ENCODE measurements at places on chromosomes 7 and 10.

DNA sequence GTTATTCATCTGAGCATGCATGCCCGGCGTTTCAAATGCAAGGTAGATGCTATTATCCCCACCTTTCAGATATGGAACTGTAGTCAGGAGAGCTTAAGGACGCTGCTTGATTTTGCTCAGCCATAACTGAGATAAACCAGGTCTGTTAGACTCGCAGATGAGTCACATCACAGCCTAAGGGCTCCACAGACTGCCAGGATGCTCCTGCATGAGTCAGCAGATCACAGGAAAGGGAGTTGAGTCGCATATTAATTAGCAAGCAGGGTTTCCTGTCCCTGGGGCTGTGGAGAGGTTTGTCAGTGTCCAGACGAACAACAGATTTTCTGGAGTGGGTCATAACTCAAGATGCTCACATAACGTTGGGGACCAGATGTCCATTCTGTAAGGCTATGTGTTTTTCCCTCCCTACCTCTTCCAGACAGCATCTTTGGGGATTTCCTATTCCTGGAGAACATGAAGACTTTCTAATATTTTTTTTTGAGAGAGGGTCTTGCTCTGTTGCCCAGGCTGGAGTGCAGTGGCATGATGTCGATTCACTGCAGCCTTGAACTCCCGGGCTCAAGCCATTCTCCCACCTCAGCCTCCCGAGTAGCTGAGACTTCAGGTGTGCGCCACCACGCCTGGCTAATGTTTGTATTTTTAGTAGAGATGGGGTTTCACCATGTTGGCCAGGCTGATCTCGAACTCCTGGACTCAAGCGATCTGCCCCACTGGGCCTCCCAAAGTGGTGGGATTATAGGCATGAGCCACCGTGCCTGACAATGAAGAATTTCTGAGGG, 36.7 kb downstream of the PFKFB3 start:
- peak; percentile 71 for DNase-seq
- H3K4me1 ChIP-seq, result peaks cover 39% of the 10 kb centered on the region
- no peak overlapping the region for H3K4me3 ChIP-seq
- peak overlapping the region; percentile 13 for H3K27ac ChIP-seq

- no peak for DNase-seq
- H3K27ac ChIP-seq, result no peak overlapping the region
- no peaks in the 10 kb centered on the region for H3K27me3 ChIP-seq
- no peaks in the 10 kb centered on the region for H3K36me3 ChIP-seq
Observed at GRCh38 chr10:24091256-24091655, 117.7 kb upstream of the KIAA1217 start.

GRCh38 chr10:100037758-100038315, 28.1 kb upstream of the DNMBP start:
- H3K27me3 ChIP-seq, result peaks cover 36% of the 10 kb centered on the region
- H3K4me1 ChIP-seq, result no peaks in the 10 kb centered on the region
- no peaks in the 10 kb centered on the region for H3K36me3 ChIP-seq
- H3K27ac ChIP-seq, result no peak overlapping the region
- no peak for DNase-seq

DNA sequence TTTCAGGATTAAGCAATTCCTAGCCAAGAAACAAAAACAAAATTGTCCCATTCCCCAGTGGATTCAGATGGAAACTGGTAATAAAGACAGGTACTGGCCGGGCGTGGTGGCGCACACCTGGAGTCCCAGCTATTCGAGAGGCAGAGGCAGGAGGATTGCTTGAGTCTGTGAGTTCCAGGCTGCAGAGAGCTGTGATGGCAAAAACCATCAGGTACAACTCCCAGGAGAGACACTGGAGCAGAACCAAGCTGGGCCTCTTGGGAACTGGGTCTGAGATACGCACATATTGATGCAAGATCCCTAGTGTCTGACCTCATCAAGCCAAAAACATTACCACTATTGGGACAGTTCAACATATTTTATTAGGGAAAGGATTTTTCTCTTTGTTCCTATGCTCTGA, 84.0 kb upstream of the ANLN start:
- DNase-seq, result no peak
- H3K36me3 ChIP-seq, result no peaks in the 10 kb centered on the region
- H3K27ac ChIP-seq, result no peak overlapping the region
- H3K4me3 ChIP-seq, result no peak overlapping the region
- H3K4me1 ChIP-seq, result no peaks in the 10 kb centered on the region
- H3K27me3 ChIP-seq, result peaks cover 3% of the 10 kb centered on the region

DNA sequence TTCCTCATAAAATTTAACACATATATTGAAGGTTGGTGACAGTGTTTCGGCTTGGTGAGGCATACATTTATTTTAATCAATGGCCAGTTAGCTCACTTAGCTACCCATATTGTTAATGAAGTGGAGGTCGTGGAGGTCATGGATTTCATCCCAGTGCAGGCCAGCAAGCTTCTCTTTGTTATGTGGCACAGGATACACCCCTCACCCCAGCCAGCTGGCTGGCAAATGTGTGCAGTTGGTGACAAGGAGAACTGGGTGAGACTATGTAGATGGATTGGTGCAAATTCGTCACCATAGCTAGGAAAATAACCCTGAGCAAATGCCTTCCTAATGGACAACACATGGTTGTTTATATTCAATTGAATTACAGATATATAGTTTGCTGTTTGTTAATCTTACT, 50.5 kb upstream of the FOXP2 start:
- no peaks in the 10 kb centered on the region for H3K36me3 ChIP-seq
- H3K27me3 ChIP-seq, result no peaks in the 10 kb centered on the region
- no peak overlapping the region for H3K27ac ChIP-seq
- DNase-seq, result no peak
- no peak overlapping the region for H3K4me3 ChIP-seq
- no peaks in the 10 kb centered on the region for H3K4me1 ChIP-seq

- peaks cover 82% of the 10 kb centered on the region for H3K4me1 ChIP-seq
- no peak overlapping the region for H3K4me3 ChIP-seq
- H3K27ac ChIP-seq, result no peak overlapping the region
- H3K36me3 ChIP-seq, result peaks cover 33% of the 10 kb centered on the region
- no peaks in the 10 kb centered on the region for H3K27me3 ChIP-seq
- DNase-seq, result no peak
Observed at GRCh38 chr7:30473903-30474302, 4.7 kb downstream of the NOD1 start.

GRCh38 chr10:21497177-21497807, 28.2 kb downstream of the SKIDA1 start:
- no peak overlapping the region for H3K27ac ChIP-seq
- peaks cover 2% of the 10 kb centered on the region for H3K36me3 ChIP-seq
- H3K4me3 ChIP-seq, result peak overlapping the region; percentile 67
- DNase-seq, result peak; percentile 37

- H3K27me3 ChIP-seq, result no peaks in the 10 kb centered on the region
- no peak overlapping the region for H3K27ac ChIP-seq
- H3K36me3 ChIP-seq, result no peaks in the 10 kb centered on the region
Observed at GRCh38 chr10:91453535-91453934, 43.4 kb downstream of the HECTD2 start.

DNA sequence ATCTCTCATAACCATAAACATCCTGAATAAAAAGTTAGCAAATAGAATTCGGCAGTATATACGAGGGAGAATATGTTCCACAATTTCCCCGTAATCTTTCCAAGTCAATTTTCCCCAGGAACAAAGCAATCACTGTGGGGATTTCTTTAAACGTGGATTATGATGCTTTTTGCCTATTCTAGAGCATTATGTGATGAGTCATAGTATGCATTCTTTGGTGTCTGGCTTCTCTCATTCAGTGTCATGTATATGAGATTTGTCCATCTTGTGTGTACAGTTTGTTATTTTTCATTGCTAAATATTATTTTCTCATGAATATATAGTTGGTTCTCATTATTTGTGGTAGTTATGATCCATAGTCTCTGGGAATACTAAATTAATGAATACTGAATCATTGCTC, 9.9 kb upstream of the OR9A4 start:
- no peak overlapping the region for H3K27ac ChIP-seq
- peaks cover 8% of the 10 kb centered on the region for H3K27me3 ChIP-seq
- DNase-seq, result no peak

DNA sequence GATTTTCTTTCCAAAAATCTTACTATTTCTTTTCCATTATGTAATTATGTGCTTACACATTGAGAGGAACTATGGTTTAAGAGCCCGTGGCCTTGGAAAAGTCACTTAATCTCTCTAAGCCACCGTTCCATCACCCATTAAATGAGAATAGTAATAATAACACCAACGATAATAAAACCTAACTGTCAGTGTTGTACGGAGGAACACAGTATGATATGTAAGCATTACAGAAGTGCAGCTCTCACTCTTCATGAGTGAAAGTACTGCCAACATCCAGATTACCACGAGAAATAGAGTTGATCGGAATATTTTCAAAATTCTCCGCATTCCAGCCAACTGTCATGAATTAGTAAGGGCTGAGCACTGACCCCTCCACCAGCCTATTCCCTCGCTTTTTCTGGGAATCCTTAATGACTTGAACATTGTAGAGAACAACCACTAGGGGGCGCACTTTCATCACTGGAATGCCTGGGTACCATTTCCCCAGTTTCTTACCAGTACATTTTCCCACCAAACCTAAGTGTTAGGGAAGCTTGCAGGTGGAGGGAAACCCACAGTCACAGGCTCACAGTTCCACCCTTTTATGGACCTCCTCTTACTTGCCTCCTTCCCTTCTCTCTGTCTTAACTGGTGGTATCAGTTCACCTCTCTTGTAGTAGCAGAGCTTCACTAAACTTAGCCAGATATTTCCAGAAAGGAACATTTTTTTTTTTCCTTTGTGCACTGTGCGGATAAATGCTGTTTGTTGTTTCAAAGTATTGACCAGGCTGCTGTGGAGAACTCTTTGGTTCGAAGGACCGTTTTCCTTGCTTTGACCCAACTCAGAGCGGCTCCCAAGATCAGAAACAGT, 27.8 kb downstream of the NKX2-3 start:
- DNase-seq, result peak; percentile 57
- peaks cover 6% of the 10 kb centered on the region for H3K4me1 ChIP-seq
- no peak overlapping the region for H3K27ac ChIP-seq
- H3K4me3 ChIP-seq, result no peak overlapping the region
- H3K27me3 ChIP-seq, result peaks cover 43% of the 10 kb centered on the region

DNA sequence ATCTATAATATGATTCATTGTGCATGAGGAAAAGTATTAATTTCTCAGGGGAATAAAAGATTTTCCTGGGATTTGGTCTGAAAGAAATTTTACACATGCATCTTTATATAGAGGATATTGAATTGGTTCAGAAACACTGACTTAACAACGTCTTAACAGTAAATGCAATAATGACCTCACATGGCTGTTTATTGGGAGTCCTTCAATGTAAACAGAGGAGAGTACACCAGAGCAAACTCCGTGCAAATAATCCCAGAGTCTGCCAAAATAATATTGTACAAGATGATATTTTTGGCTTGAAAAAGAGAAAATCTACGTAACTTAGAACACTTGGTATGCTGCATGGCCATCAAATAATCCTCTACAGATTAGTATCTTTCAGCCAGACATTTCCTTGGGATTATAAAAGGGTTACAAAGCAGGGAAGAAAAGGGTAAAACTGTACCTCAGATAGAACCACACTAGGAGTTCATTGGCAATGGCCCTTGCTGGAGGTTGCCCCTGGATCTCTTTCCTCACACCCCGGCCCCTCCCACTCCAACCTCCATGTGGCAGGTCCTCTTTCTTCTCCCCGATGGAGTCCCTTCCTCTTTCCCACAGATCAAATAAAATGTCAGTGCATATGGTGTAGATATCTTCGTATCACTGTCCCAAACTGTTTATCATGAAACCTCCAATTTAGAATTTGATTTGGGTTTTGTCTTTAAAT, 196.4 kb downstream of the EVX1 start:
- H3K27me3 ChIP-seq, result peaks cover 10% of the 10 kb centered on the region
- H3K4me1 ChIP-seq, result no peaks in the 10 kb centered on the region
- H3K36me3 ChIP-seq, result no peaks in the 10 kb centered on the region
- no peak overlapping the region for H3K27ac ChIP-seq
- no peak overlapping the region for H3K4me3 ChIP-seq

DNA sequence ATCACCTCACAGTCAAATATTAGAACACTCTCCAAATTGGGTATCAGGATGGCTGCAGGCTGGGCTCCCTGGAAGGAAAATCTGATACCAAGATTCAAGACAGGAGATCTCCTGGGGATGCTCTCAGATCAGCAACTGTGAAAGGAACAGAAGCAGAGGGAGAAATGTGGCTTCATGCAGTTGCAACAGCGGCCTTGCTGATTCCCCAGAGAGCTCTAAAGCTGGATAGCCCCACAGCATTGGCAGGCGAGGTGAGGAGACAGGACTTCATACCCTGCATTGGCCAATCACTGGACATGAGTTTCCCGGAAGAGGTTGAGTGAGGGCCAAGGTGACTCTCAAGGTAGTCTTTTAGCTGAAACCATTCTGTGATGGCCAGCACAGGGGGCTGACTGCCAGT, 190.6 kb downstream of the PTPN20 start:
- no peaks in the 10 kb centered on the region for H3K4me1 ChIP-seq
- H3K27ac ChIP-seq, result no peak overlapping the region
- H3K4me3 ChIP-seq, result no peak overlapping the region

DNA sequence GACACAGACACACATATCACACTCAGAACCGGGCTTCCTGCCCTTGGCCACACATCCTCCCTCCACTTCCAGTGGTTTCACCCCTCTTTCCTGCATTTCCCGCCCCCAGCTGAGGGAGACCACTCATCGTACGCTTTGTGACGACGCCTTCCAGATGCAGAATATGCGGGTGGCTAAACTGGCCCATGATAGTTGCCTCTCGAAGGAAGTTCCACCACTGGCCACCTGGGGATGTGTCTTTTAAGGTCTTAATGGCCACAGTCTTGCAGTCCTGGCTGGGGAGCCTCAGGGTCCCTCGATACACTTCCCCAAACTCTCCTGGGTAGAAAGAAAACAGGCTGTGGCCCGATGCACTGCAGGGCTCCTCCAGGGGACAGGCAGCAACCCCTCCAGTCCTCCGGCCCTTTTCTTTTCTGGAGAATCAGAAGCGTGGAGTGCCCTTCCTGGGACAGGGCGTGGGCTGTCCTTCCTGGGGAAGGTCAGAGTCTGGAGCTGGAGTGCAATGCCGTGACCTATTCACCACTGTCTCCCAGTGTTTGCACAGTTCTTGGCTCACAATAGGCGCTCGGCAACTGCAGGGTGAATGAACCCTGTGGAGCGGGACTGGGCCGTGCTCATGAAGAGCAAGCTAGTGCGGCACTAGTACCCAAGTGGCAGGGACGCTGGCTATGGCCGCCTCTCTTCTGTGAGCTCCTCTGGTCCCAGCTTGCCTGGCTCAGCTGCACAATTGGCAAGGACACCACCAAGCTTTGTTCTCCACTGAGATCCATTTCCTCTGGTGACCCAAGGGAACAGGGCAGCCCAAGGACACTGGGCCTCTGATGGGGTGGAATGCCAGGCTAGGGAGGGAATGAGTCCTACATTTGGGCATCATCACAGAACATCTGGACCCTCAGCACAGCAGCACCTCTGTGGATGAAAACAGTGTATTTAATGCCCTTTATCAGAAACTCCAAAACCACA, 13.2 kb downstream of the EPHA1 start:
- H3K4me3 ChIP-seq, result no peak overlapping the region
- no peaks in the 10 kb centered on the region for H3K27me3 ChIP-seq
- DNase-seq, result no peak
- peaks cover 32% of the 10 kb centered on the region for H3K36me3 ChIP-seq
- peaks cover 8% of the 10 kb centered on the region for H3K4me1 ChIP-seq
- no peak overlapping the region for H3K27ac ChIP-seq

GRCh38 chr7:139370943-139371313, 11.2 kb downstream of the LUC7L2 start:
- no peak overlapping the region for H3K4me3 ChIP-seq
- no peak for DNase-seq

Data from activated naive CD4-positive, alpha-beta T cell treated with anti-CD3 and anti-CD28 coated beads, Interleukin-2, amount 10 ng/mL, durations not matched to agents 7 days and 5 days (primary cell).